ENCODE measurements at places on chromosomes 11 and 22. TPM values are rescaled to one million over a fixed set of nuclear protein-coding genes. Genes with fewer than 3 reads are reported as not detected.

NTM gene
- 7.3 TPM for total RNA-seq

TTC28 gene
- 27.4 TPM for total RNA-seq

CRYBB3 gene
- total RNA-seq, result not detected

ANKK1 gene
- not detected for total RNA-seq

NEU3 gene
- total RNA-seq, result 6.4 TPM

POU2AF2 gene
- not detected for total RNA-seq

OR4A16 gene
- total RNA-seq, result not detected

TSKU gene
- total RNA-seq, result 18.6 TPM

ART1 gene
- total RNA-seq, result not detected

MS4A12 gene
- total RNA-seq, result not detected

GRAP2 gene
- total RNA-seq, result under 0.01 TPM

TMEM134 gene
- total RNA-seq, result 18.4 TPM

PRODH gene
- total RNA-seq, result not detected

WBP2NL gene
- total RNA-seq, result 0.32 TPM

TRPM5 gene
- not detected for total RNA-seq

CDHR5 gene
- total RNA-seq, result not detected

OR4C13 gene
- not detected for total RNA-seq

SPCS2 gene
- 14.7 TPM for total RNA-seq

IGF2 gene
- 44.8 TPM for total RNA-seq

RIMBP3B gene
- 0.32 TPM for total RNA-seq

OR6T1 gene
- total RNA-seq, result not detected
